ENCODE measurements at places on chromosomes 4 and X. TPM values are rescaled to one million over a fixed set of nuclear protein-coding genes. Genes with fewer than 3 reads are reported as not detected.

The PRKG2 gene
- 6.7 TPM for polyA plus RNA-seq

The ADGRG2 gene
- 2.9 TPM for polyA plus RNA-seq

The ATG4A gene
- 13.5 TPM for polyA plus RNA-seq

The RAB33A gene
- 7.7 TPM for polyA plus RNA-seq

The BTK gene
- 0.62 TPM for polyA plus RNA-seq
